Activated T-cell treated with anti-CD3 and anti-CD28 coated beads for 1 hour (primary cell): ENCODE measurements at places on chromosomes 7 and 10.

GRCh38 chr10:100253041-100253440, 14.4 kb downstream of the CWF19L1 start:
- no peak for DNase-seq

DNA sequence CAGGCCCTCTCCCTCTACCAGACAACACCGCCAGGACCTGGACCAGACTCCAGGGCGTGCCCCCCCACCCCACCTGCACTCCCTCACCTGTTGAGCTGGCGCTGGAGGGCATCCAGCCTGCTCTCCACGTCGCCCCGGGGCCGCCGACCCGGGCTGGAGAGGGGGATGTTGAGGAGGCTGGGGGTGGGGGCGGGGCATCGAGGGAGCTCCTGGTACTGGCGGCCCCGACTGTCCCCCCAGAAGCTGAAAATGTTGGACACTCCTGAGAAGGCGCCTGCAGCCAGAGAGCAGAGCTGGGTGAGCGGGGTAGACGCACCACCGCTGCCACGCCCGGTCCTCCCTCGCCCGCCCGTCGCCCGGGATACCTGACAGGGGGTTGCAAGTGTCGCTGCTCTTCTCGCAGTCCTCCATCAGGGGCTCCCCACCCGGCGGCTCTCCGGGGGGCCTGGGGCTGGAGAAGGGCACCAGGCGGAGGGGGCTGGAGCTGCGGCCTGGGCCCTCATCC, 30.8 kb downstream of the KCNH2 start:
- no peak for DNase-seq

DNA sequence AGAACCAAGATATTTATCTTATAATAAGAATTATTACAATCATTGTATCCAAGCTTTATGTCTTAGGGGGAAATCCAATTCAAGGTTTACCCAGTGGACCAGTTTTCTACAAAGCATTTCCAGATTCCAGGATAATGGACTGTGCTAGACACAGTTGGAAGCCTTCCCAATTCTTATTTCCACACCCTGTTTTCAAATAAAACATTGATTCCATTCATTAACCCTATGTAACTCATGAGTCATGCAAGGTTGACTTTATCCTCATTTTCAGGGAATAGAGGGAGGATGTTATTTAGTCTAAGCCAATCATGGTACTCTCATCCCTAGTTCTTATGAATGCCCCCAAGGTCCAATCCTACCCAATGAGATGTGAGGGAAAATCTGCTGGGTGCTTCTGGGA, 145.7 kb downstream of the RNLS start:
- DNase-seq = no peak

GRCh38 chr10:114652402-114653368, 5.4 kb downstream of the ABLIM1 start:
- no peak for DNase-seq

GRCh38 chr7:135884495-135885232, 92.5 kb downstream of the MTPN start:
- DNase-seq = no peak

DNA sequence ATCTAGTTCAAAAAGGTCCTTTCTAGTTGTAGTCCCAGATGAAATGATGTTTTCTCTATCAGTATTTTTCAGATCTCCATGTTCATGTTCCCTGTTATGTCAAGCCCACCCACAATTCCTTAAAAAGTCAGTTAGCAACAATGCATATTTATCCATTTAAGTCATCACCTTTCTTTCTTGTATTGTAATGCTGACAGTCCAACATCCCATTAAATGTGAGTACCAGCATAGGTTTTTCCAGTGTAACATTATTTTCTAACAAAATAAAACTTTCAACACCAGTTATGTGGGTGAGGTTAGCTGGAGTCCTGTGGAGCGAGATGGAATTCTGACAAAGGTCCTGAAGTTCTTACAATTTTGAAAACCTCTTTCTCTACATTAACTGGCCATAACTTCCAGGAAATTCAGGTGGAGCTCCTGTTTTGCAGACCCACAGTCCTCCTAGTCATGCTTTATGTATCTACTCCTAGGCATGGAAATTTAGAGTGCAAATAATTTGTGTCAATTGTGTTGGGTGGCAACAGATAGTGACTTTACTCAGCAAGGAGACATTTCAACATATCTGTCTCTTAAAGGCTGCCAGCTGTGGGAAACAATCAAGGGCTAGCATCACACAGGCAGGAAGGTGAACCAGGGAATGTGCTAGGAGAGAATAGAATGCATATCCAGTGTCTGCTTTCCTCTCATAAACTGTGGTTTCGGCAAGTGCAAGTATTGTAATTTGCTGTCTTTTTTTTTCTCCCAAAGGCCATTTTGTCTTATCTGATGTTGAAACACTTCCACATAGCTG, 162.6 kb downstream of the MTERF1 start:
- no peak for DNase-seq

DNA sequence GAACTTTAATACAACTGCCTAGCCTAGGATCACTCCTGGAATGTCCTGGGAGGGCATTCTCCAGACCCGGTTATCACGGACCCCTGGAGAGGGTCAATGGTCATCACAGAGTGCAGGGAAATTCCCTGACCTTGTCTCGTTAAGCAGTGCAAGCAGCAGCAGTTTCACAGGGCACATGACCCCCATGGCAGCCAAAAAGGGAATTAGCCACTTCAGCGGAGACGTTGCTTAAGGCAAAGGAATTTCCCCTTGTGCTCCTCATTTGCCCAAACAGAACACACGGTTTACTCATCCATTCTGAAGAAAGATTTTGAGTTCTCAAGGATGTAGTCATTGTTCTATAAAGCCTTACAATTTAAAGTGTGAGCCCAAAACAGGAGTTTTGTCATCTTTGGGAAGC, 260.3 kb downstream of the SNX13 start:
- no peak for DNase-seq

- DNase-seq = no peak
Measured at GRCh38 chr7:2605608-2606538, 25.9 kb upstream of the TTYH3 start.

DNA sequence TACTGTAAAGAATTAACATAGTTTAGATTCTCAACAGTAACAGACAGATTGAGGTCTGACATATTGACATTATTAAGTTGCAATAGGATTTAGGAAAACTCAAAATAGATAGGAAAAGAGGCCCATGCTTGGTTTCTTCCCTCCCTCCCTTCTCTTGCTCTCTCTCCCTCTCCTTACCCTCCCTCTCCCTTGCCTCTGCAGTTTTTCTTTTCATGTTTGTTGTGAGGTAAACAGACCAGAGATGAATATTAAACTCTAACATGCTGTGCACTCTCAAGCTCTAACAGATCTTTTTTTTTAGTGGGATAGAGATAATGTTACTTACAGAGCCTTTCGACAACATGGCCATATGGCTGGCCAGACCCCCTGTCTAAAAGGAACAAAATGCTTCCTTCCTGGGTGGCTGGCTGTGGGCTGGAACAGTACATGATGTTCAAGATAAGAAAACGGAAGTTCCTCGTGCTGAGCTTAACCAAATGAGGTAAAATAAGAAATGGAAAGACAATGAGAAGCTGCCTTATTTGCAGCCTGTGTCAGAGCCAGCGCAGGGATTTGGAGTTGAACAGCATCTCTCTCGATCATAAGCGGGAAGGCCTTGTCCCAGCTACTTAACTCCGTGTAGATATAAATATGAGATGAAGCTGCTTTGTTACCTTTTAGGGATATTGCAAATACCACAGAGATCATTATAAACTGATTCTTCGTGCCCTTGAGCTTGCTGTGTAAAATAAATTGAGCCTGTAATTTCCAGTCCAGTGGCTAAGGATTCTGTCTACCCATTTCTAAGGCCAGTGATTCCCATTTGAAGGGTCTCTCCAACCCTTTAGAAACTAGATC, 391.9 kb upstream of the NPVF start:
- DNase-seq = peak; percentile 4

DNA sequence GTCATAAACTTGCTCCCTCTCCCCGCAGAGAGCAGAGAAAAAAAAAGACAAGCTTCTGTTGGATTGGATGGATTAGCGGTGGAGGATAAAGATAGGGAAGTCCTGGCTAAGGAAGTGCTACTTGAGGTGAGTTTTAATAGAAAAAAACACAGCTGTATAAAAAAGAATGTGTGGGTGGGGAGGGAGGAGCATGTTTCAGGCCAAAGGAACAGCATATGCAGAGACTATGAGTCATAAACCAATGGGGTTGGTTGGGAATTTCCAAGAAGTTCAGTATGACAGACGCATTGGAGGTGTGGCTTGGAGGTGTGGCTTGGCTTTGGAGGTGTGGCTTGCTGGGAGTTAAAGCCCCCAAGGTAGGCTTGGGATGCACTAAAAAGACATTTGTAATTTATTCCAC, 103.0 kb upstream of the LSM8 start:
- DNase-seq = no peak

GRCh38 chr10:2509081-2509531, 558.2 kb upstream of the PFKP start:
- no peak for DNase-seq

- no peak for DNase-seq
Measured at GRCh38 chr10:50248062-50248461, 3.3 kb downstream of the ASAH2 start.

DNA sequence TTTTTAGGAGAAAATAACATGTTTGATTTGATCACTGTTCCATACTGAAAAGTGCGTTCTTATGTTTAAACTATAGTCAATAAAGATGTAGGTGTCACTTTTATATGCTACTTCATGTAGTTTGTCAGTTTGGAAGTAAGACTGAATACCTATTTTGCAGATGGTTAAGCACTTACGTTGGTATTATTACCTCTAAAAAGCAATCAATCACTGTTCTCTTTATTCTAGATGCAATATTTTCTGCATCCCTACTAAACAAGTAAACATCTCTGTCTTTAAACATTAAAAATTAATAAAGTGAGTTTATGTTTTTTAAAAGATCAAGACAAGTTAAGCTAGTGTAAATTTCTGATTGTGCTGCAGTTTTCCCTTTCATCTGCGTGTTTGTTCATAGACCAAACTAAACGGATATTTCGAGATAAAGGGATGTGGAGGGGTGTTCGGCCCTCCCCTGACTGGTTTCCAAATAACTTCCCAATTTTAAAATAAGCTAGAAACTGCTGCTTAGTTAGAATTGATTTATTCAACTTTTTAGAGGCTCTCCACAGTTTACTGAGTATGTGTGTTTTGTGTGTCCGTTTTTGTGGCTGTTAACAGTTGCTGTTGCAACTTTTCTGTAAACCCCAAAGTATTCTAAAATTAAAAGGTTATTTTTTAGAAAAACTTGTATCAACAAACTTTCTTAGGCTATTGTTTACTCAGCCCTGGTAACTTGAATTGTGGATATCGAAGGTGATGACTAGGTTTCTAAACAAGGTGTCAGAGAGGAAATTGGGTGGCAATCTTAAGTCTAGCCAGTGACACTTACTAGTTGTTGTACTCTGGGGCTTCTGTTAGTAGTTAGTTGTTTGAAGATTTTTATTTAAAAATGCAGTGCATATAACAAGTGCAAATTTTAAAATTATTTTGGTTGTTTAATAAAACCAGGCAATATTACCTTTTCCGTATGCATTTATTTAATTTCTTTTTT, 974 bp downstream of the KIF11 start:
- DNase-seq = no peak

DNA sequence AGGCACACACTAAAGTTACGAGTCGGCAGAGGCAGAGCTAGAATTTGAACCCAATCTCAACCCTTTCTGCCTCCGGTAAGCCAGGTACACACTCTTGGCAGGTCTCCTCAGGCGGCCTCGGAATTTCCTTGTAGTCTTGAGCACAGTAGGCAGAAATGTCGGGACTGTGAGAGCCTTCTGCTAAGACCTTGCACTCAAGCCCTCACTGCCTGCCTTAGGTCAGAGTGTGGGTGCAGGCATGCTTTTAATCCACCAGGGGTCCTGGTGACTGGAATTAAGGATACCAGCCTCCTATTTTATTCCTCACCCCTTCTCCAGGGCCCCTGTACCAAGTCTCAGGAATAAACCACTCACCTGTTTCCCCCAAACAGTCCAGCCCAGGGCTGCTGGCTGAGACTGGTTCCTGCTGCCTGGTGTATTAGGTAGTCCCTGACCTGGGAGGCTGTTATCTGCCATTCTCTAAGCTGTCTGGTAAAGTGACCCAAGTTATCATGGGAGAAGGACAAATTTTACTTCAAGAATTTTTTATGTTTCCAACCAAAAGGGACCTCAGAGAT, 855 bp downstream of the ATP6V1F start:
- peak; percentile 20 for DNase-seq

DNA sequence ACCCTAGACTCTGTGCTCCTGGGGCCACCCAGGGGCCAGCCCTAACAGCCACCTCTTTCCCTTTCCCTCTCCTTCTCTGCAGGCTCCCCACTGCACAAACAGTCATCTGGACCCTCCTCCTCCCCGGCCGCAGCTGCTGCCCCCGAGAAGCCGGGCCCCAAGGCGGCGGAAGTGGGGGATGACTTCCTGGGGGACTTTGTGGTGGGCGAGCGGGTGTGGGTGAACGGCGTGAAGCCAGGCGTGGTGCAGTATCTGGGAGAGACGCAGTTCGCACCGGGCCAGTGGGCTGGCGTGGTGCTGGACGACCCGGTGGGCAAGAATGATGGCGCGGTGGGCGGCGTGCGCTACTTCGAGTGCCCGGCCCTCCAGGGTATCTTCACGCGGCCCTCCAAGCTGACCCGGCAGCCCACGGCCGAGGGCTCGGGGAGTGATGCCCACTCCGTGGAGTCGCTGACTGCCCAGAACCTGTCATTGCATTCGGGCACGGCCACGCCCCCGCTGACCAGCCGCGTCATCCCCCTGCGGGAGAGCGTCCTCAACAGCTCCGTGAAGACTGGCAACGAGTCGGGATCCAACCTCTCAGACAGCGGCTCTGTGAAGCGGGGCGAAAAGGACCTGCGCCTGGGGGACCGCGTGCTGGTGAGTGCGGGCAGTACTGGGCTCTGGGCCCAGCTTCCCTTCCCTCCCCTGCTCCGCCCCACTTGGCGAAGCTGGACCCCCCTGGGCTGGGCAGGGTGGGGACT, 49.3 kb downstream of the CLIP2 start:
- DNase-seq = no peak

DNA sequence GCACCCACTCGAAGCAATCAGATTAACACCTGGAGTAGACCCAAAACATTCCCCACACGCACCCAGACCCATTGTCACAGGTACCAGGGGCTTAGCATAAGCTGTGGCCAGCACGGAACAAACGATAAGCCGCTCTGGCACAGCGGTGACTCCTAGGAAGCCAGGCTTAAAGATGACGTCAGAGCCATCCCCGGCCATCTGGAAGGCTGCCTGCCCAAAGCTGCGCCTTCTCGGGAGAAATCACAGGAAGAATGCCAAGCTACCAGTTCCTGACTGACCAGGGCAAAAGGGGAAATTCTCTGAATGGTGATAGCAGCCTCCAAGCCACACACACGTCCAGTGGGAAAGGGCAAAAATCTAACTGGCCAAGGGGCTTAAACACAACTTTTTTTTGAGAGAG, 13.0 kb upstream of the WIPI2 start:
- no peak for DNase-seq

GRCh38 chr10:67818323-67818722, 19.7 kb downstream of the DNAJC12 start:
- DNase-seq = no peak

DNA sequence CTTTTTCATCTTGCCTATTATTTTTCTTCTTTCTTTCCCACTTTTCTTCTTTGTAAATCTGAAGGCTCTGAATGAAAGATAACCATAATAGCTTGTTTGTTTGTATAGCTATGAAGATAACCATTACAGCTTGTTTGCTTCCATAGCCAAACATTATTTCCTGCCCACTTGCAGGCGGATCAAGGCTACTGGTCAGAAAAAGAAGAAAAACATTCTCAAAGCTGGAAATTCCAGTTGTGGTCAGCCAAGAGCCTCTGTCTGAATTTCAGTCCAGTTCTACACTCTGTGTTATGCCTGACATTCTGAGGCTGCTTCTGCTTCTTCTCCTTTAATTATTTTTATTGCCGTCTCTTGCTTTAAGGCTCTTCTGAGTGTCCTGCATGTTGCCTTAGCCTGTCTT, 48.9 kb downstream of the TMEM178B start:
- DNase-seq = no peak

- no peak for DNase-seq
Measured at GRCh38 chr7:5413449-5413786, 10.2 kb downstream of the TNRC18 start.
